ENCODE measurements at places on chromosomes 12 and 14.

GRCh38 chr12:109719123-109720022 is 5.7 kb downstream of the FAM222A start:
- DNase-seq, result no peak

DNA sequence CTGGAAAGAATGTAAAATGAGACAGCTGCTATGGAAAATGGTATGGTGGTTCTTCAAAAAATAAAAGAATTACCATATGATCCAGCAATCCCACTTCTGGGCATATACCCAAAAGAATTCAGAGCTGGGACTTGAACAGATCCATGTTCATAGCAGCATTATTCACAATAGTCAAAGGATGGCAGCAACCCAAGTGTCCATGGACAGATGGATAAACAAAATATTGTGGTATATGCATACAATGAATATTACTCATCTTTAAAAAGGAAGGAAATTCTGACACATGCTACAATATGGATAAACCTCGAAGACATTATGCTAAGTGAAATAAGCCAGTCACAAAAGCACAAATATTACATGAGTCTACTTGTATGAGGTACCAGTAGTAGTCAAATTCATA is 9.1 kb downstream of the RAB2B start:
- DNase-seq, result no peak

DNA sequence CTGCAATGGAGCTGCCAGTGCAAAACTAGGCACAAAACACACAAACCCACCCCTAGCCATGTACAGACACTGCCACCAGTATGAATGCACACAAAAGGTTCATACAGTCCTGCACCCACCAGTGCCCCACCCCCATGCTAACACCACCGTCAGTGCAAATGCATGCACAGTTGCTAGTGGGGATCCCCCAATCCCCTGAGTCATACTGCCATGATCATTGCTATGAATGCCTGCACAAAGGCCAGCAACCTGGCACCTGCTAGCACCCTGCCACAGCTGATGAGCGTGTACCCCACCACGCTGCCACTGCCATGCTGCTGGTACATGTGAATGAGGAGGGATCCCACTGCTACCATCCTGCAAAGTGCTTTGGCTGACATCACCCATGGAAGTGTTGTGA is 23.9 kb downstream of the PZP start:
- DNase-seq, result no peak

DNA sequence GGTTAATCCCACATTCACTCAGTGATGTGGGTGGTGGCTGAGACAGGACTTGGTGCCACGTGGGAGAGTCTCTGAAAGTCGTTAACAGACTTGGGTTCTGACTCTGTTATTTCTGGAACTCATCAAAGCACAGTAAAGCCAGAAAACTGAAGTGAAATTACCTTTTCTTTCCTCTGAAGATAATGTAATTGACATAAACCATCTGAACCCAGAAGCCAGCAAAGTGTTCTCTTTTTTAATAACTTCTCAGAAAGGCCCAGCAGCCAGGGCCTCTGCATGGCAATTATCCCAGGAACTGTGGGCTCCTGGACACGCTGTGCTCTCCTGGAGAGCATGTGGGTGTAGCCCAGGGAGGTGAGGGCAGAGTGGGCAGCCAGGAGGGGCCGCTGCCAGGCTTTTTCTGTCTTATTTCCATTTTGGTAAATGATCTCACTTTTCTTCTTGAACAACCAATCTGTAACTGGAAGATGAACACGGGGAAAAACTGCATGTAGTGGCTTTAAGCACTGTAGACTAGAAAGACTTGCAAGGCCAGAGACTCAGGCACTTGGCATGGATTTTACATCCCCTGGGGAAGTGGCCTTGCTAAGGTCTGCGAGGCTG is 444.1 kb upstream of the TMEM132C start:
- DNase-seq, result no peak

GRCh38 chr12:93838193-93838592 is 161.0 kb downstream of the CRADD start:
- DNase-seq, result no peak

DNA sequence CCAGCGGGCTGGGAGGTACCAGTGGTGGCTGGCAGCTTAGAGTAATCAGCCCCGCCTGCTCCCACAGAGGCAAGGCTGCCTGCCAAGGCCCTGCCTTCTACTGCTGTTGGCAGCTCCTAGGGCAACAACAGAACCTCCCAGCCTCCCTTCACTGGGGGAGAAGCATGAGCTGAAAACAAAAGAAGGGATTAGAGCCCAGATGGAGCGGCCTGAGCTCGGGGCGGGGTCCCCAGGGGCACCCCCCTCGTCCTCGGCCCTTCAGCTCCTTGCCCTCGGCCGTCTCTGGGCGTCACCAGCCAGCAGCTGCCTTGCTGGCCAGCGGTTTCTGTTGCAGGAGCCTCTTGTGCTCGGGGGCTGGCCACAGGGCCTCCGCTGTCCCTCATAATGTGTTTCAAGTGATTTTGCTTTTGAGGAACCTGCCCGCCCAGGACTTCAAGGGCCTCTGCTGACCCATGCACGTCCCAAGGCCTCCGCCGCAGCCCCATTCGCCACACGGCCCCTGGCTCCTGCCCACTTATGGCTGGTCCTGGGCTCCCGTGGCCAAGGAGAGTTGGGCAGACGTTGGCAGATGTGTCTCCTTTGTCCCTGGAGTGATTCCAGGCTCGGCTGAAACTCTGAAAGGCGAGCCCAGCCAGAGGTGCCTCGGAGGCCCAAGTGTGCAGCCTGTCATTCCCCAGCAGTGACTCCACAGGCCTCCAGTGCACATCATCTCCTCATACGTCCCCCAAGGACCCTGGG is 49.7 kb downstream of the PSMA6 start:
- DNase-seq, result peak; percentile 94

DNA sequence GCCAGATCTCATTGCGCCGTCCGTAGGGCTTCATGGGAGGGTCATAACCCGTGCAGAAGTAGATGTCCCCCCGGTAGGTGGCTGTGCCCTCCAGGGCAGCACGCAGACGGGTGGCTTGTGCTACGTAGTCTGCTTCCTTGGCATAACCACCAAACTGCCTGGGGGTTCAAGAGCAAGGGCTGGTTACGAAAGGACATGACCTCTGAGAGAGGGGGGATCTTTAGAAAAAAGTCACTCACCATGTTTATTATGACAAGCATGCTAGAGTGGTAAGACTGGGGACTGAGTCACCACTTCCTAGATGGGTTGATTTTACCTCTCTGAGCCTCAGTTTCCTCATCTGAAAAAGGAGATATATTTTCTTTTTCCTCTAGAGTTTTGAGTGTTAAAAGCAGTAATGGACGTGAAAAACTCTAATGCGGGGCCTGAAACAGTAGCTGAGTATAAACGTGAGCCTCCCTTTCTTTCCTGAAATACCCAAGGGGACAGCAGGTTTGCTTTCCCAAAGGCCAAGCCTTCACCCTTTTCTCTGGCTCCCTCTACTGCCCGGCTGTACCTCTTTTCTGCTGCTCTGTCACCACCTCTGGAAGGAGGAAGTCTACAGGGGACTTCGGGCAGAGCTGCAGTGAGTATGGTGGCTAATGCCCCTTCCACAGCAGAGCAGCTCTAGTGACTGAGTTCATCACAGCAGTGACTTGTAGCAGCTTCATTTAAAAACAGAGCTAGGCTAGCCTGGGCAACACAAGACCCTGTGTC is 23.5 kb upstream of the GPRC5D start:
- peak; percentile 40 for DNase-seq

GRCh38 chr12:118274066-118274465 is 98.6 kb downstream of the TAOK3 start:
- no peak for DNase-seq

GRCh38 chr14:51035611-51036192 is 59.2 kb downstream of the TRIM9 start:
- DNase-seq, result no peak

DNA sequence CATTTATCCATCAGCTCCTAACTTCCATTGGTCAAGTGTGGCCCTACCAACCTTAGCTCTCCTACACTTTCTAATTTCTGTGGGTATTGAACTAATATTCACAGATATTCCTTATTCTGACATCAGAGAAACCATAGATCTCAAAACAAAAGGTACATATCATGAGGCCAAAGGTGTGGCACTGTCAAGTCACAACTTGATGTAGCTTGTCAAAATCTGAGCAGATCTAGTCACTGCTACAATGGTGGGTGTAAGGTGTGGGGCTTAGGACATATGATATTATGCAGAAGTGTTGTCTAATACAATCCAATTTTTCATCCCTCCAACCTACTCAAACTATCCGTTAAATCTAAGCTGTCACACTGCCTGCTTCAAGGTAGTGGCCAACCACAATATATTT is 114.0 kb upstream of the FAR2 start:
- DNase-seq, result no peak

- no peak for DNase-seq
These were observed 636 bp downstream of the FBXO33 start for GRCh38 chr14:39431416-39432178.

DNA sequence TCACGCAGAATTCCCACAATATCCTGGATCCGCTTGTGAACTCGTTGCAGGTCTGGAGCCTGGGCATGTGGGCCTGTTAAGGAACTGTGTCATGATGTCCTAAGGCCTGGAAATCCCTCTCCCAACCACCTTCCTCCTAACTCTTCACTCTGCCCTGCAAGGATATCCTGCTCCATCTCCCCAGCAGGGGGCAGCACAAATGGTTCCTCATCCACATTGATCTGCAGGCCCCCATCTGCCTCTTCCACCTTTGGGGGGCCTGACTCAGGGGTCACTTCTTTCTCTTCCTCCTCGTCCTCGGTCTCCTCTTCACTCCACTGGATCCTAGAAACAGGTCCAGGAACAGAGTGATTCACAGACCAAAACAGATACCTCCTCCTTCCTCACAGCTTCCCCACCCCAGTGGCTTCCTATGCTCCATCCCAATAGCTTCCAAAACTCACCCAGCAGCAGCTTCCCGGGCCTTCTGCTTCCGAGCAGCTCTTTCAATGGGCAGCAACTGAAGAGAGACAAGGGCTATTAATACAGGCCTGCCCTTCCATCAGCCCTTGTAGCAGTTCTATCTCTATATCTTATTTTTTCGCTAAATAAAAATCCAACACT is 4.5 kb downstream of the NOP2 start:
- peak; percentile 10 for DNase-seq

GRCh38 chr12:27667540-27667939 is 28.7 kb upstream of the REP15 start:
- DNase-seq, result no peak

- DNase-seq, result no peak
These were observed 142.5 kb downstream of the PHLDA1 start for GRCh38 chr12:75888874-75889613.

- no peak for DNase-seq
These were observed 32.2 kb upstream of the DCD start for GRCh38 chr12:54680374-54680773.

- DNase-seq, result no peak
These were observed 119.9 kb upstream of the PCED1B start for GRCh38 chr12:46959502-46959901.

DNA sequence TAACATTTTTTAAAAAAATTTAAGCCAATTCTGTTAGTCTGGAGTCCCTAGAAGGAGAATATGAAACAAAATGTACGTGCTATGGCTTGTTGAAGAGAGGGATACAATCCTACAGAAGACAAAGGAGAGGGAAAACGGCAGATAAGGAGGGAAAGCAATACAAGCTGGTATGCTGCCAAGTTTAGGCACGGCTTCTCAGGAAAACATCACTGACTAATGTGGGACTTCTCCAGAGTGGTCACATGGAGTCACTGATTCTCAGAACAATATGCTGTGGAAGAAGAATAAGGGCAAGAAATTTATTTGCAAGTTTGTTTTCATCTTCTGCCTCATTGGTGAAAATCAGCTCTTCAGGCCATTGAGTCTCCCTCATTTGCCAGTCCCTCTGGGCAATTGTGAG is 22.9 kb upstream of the NR1H4 start:
- DNase-seq, result no peak

GRCh38 chr14:42715316-42715715 is 1108.6 kb downstream of the LRFN5 start:
- no peak for DNase-seq

DNA sequence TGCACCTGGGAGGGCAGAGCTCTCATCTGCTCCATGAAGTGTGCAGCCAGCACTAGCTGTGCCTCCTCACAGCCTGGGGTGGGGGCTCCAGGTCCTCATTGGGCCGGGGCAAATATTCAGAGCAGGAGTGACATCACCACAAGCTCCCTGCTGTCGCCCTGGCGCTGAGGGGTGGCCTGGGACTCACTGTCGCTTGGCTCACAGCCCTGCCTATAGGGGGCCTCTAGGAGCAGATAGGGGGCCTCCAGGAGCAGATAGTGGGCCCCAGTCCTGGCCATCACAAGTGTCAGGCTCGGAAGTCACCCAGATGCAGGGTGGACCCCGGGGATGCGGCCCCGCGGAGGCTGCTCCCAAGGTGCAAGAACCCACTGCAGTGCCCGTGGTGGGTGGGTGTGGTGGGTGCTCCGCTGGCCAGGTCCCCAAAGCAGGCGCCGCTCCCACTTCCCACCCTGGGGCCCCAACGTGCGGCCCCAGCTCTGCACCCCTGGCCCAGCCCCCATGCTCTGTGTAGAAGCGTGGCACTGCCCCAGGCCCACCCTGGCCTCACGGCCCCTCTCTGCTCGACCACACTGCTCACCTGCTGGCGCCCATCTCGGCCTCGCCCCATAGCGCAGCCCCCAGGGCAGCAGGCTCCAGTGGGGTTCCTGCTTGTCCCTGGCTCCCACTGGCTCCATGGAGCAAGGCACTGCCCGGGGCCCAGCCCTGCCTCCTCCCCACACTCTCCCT is 18.0 kb downstream of the SYNJ2BP start:
- DNase-seq, result no peak

DNA sequence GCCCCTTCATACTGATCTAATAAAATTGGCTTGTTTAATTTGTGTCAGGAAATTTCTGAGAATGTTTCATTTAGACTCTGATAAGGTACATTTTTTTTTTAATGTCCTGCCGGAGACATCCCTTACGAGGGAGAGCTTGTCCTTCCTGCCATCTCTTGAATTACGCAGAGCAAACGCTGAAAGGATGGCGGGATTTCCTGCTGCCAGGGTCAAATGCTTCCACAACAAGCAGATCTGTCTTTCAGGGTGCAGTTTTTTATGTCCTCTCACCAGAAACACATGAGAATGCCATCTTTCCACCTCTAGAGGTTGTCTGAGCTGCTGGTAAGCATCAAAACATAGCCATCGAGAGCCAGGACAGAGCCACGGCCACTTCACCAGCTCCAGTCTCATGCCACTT is 126.8 kb upstream of the ARHGAP5 start:
- no peak for DNase-seq

DNA sequence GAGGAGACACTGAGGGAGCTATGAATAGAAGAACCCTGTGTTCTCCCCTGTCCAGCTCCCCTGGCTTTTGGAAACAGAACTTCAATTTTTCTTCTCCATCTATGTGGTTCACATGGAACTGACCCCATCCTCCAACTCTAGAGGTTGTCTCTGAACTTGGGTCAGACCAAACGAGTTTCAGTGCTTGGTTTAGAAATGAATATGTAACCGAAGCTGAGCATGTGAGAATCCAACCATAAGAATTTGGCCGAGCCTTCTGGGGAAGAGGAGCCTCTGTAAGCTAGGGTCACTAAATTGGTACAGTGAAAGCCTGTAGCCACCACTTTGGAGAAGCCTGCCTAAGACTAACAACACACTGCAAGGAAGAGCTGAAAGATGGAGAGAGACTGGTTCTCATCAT is 464.4 kb downstream of the ZFP36L1 start:
- DNase-seq, result no peak

Measured in substantia nigra (tissue), 51 donors.